ENCODE measurements at places on chromosomes 7 and 10.

DNA sequence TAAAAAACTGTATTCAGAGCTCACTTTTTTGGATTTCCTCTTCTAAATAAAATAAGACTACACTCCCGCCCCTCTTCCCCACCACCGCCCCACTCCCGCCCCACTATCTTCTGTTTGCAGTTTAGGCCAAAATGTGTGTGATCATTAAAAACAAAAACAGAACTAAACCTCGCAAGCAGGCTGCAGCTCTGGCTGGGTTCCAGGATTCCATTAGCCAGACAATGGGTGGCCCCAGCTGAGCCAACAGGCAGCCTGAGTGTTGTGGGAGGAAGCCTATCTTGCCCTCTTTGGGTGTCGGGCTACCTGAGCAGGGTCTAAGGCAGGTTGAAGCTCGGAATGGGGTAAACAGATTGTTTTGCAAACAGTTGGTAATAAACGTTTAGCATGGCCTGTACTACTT is 41.7 kb downstream of the ARL4A start:
- peak; percentile 49 for DNase-seq

DNA sequence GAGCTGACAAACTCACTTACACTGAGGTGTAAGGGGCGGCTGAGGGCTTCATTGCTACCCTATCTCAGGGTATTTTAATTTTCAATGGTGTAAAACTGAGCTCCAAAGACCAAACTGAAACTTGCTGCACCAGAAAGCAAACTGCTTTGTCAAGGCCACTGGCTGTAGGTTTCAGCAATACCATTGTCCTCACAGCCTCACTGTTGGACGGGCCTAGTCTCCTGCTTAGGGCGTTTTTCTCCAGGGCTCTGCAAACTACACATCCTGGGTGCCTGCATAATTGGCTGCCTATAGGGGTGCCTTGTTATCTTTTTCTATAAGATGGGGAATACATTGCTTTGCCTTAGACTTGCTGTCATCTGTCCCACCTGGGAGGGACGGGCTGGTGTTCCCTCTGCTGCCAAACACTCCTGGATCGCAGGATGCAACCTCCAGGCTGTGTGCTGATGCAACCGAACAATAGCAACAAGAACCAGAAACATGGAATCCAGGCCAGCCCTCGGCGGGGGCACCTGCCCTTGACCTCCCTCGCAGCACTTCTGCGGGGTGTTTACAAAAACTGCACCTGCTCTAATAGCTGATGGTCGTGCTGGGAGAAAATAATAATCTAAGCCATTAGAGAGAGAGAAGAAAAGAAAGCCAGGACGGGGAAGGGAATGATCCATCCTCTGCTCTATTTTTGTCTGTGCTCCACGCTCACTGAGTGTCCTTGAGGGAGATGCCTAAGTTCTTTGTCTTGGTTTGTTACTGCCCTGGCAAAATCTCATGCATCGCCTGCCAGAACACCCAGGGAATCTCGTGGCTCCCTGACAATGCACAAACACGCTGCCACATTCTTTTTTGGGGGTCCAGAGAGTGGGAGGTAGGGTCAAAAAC is 104.5 kb downstream of the GALNT17 start:
- no peak for DNase-seq

GRCh38 chr10:12186323-12186722 is 9.4 kb downstream of the NUDT5 start:
- no peak for DNase-seq

DNA sequence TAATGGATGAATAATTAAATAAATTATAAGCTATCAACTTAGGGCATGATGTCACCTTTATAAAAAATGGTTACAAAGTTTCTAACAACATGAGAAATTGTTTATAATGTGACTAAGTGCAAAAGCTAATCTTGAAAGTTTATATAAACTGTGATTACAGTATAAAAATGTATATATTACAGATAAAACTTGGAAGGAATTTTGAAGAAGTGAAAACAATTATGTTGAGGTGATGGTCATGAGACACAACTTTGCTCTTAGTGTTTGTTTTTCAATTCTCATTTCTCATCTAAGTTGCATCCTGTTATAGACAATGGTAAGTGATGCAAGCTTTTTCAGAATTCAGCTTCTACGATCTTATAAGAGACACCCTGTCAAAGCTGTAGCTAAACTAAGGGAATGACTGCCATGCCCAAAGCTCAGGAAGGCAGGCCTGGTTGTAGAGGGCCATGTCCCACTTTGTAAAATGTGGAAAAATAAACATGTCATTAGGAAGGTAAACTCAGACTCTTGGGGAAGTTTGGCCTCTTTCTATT is 23.9 kb downstream of the MACC1 start:
- peak; percentile 33 for DNase-seq

DNA sequence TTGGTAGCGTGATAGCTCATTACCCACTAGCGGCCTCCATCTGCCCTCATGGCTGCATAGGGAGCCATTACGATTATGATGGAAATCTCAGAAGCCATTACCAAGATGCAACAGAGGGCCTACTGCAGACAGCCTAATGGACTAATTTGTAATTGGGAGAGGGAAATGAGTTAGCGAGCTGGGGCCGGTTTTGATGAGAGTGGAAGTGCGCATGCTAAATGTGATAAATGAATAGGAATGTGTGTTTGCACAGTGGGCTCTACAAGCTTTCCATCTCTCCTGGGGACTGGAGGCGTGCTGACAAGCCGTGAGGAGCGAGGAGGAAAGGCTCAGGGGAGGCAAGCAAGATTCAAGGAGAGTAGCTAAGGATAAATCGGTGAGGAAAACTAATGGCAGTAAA is 644.5 kb upstream of the GALNT17 start:
- DNase-seq = no peak

DNA sequence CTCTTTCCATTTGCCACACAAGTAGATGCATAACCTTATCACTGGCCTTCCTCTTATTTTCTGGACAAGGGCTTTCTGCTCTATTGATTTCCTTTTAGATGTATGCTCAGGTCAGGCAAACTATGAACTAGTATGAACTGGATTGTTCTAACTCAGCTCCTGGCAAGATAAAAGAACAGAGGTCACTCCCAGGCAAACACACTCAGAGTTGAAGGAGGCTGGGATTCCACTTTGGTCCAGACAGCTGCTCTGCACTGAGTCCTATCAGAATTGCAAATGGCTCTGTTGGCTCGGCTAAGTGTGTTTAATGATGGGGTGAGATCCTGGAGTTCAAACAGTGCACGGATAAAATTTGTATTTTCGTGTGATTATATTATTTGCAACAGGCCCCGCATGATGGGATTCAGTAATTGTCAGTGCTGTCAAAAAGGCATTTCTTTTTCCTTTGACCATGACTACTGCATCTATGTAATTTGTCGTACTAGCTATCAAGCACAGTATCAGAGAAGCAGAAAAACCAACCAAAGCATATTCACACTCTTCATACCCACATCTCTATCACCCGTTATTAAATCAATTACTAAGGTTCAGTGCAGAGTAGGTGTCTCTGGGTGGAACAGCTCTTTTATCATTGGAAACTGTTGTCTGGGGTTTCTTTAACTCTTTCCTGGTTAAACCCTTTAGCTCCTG is 288.1 kb upstream of the PRKCQ start:
- no peak for DNase-seq

- peak; percentile 26 for DNase-seq
These were observed 43.8 kb downstream of the PTPN12 start for GRCh38 chr7:77580762-77581350.

DNA sequence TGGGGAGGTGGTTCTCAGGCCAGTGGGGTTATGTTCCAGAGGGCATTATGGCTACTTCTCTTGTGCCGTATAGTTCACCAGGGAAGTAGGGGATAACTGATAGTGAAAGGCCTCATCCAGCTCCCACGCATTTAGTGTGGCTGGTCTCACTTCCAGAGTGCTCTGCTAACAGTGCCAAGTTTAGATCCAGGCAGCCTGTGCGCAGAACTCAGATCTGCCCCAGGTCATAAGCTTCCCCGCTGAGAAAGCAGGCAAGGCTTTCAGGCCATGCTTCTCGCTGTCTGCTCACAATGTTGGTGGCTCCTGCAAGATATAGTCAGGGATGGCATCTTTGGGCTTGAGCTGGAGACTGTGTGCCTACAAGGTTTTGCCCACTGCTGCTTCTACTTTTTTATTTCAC is 11.3 kb downstream of the AGK start:
- DNase-seq = no peak

All from fibroblast of skin of back (primary cell).